ENCODE measurements at places on chromosomes 1 and 21.

DNA sequence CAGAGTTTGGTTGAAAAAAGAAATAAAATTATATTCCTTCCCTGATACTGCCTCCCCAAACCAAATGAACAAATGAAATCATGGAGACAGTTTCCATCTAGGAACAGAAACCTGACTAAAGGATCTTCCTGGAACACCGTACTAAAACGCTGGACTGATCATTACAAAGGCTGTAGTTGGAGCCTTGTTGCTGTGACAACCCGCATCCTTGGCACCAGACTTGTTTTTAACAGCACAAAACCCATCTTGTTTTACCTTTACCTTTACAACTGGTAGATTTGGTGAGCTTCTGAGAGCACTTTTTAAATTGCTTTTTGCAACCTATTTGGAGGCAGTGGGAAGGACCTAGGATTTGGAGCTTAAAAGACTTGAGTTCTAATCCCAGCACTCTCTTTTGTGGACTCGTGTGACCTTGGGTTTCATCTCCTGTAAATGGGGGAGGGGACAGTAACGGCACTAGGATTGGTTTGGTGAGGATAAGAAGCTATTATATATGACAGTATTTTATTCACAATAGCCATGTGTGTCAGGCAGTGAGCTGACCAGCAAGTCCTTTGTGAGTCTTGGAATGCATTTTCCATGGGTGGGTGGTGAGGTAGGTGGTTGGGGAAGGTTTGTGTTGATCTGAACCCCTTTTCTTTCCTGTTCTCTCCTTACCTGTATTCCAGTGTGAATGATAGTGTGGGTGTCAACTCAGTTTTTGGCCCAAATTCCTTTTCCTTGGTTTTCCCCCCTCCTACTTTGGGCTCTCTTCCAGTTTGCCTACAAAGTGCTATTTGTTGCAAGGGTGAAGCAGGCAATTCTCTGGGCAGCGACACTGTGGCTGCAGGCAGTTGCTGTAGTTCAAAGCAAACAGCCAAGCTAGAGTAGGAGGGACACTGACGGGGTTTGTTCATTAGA lies 12.6 kb downstream of the LRRC8D start:
- no peak for DNase-seq

DNA sequence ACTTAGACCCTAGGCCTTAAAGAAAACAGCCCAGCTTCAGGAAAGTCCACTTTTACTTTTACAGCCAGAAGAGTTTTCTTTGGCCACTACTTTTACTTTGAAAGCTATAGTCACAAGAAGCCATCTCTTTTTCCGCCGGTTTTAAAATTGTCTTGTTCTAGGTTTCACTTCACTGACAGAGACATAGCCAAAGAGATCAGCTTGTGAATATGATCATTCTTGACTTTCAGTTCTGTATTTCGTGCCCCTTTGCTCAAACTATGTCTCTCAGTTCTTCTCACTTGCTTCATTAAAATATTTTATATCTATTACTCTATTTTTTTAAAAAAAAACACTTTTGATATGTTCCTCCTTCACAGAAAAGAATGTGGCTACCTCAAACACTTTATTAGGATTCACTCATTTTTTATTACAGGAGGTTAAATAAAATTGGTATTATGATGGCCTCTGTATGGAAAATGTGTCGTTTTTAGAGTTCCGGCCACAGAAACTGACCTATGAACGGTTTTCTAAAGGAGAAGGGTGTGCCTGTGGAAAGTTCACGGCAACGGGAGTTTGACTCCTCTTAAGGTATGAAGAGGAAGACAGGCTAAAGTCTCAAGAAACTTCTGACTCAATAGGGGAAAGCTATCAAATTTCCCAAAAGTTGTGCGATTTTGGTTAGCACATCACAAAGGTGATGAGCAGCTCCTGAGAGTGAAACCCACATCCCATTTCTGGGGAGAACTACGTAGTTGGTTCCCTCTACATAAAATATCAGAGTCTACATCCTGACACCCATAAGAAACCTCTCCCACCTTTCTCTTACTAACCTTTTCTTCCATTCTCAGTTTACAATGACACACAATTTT lies 1.2 kb downstream of the MCOLN2 start:
- peak; percentile 19 for DNase-seq

GRCh38 chr1:187641463-187641862 lies 812.7 kb downstream of the PLA2G4A start:
- DNase-seq = no peak

- DNase-seq = no peak
These were observed 276.4 kb upstream of the PRMT6 start for GRCh38 chr1:106780066-106780465.

- DNase-seq = no peak
These were observed 10.3 kb downstream of the LCE4A start for GRCh38 chr1:152718238-152718637.

DNA sequence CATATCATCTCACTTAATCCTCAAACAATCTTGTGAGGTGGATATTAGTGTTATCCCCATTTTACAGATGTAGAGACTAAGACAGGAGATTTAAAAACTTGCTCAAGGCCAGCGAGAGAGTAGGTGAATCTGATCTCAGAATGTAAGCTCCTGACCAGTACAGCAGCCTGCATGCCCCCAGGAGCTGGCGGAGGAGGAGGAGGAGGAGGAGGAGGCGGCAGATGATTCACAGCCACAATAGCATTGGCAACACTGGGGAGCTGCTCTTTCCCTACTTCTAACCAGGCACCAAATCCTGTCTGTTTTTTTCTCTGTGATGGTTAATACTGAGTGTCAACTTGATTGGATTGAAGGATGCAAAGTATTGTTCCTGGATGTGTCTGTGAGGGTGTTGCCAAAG lies 243.2 kb downstream of the ATG4C start:
- DNase-seq = no peak

- no peak for DNase-seq
These were observed 2.3 kb upstream of the CHI3L1 start for GRCh38 chr1:203188686-203189232.

- no peak for DNase-seq
These were observed 8.3 kb downstream of the TNR start for GRCh38 chr1:175735144-175735543.

GRCh38 chr1:28196330-28196729 lies 19.8 kb upstream of the PTAFR start:
- no peak for DNase-seq

DNA sequence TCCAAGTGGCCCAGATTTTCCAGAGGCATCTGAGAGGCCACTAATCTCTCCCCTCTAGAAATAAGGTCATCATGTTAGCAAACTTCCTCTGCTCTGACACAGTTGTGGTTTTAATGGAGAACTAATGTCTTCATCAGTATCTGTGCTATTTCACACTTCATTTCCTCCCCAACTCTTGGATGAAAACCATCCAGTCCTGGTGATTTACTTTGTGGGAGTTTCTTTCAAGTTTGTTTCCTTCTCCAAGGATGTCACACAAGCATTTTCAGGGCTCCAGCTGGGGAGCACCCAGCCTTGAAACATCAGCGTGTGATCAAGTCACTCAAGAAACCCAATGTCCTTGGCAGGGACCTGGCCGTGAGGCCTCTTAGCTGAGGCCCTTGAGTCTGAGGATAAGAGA lies 38.8 kb downstream of the TBX15 start:
- no peak for DNase-seq

DNA sequence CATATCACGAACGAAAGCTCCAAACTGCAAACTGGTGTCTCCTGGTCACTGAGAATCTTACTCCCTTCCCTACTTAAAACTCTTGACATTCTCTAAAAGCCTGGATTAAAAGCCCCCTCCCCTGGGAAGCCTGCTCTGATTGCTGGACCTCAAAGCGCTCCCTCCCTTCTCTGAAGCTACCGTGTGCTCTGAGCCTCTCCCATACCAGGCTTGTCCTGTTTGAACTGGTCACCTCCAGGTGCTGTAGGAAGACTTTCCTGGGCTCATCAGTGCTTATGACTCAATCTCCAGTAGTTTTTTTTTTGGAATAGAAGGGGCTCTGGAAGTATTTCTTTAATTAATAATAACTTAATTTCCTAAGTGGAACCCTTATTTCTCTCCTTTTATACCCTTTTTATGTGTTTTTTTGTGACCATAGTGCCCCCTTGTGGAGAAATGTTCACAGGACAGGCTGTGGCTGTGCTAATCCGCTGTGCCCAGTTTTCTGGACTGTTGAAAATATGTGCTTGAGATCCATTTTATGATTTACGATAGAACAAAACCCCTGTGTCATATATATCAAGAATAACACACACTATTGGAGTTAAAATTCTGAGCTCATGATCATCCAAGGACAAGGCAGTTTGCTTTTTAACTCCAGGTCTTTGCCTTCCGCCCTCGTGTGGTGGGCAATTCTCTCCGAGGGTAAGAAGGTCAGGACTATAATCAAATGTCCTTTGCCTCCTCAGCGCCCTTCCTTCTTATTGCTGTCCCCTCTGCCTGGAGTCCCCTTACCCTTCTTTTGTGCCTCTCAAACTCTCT lies 16.9 kb downstream of the MTARC1 start:
- DNase-seq = peak; percentile 15

GRCh38 chr1:109931189-109931731 lies 20.6 kb downstream of the CSF1 start:
- no peak for DNase-seq

DNA sequence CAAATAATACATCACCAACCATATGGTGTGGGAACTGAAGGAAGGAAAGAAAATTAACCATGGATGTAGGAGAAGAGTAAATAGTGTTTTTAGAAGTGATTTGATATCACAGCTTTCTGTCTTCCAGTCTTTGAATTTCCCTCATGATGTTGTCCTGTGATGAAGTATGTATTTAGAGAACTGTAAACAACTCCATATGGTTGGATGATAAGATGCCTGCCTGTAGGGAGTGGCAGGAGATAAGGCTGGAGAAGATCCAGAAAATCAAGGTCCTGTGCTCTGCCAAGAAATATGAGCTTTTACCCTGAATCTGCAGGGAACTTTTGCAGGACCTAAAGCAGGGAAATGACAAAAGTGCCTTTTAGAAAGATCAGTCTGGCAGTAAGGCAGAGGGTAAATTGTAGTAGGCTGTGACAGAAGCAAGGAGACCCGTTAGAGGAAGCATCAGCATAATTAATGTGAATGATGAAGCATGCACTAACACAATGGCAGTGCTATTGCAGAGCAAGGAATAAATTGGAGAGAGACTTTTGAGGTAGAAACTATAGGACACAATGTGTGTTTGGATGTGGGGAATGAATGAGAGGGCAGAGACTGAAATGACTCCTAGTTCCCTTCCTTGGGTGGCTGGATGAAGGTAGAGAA lies 21.9 kb downstream of the CEPT1 start:
- no peak for DNase-seq

DNA sequence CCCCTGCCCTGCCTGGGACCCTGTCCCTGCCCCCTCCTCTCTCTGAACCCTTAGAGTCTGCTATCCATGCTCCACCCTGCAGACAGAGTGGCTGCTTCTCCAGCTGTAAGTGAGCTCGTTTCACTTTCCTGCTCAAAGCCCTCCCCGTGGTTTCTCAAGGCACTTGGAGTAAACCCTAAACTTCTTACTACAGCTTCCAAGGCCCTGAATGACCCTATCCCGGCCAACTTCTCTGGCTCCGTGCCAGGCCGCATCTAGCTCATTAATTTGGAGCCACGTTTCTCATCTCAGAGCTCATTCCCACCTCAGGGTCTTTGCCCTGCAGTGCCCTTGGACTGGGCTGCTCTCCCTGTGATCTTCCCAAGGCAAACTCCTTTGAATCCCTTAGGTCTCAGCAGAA lies 235.1 kb upstream of the RUNX1 start:
- no peak for DNase-seq

GRCh38 chr1:199168888-199169585 lies 530.2 kb downstream of the PTPRC start:
- no peak for DNase-seq

- DNase-seq = no peak
These were observed 204.2 kb upstream of the CAMK1G start for GRCh38 chr1:209379280-209379679.

DNA sequence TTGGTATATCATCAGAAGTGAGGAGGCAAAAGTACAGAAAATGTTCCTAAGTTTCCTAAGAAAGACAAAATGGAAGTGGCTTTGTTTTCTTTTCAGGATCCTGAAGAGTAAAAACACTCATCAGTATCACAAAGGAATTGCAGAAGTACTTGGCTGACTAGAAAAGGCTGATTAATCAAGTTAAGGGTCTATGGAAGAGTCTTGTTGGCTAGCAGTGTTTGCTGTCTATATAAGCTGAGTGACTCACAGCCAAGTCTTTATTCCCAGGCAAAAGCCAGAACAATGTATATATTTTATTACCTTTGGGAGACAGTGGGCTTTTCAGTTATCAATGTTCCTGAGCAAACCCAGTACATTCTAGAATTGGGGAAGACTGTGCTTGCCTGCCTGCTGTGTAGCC lies 777.0 kb downstream of the PLA2G4A start:
- no peak for DNase-seq

DNA sequence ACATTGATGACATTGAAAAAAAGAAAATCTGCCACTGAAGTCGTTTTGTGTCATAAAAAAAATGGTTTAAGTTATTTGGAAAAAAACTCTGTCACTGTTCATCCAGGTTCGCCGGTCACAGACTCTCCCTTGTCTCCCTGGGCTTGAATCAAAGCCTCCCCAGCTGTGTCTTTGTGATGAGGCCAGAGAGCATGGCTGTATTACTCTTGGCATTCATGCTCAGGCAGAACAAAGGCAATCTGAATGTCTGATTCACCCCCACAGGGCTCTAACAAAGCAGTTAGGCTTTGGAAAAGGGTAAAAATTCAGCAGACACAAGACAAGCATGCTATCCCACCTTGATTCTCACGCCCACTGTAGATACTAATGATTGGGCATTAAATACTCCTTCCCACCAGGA lies 304.3 kb upstream of the PLD5 start:
- DNase-seq = no peak

DNA sequence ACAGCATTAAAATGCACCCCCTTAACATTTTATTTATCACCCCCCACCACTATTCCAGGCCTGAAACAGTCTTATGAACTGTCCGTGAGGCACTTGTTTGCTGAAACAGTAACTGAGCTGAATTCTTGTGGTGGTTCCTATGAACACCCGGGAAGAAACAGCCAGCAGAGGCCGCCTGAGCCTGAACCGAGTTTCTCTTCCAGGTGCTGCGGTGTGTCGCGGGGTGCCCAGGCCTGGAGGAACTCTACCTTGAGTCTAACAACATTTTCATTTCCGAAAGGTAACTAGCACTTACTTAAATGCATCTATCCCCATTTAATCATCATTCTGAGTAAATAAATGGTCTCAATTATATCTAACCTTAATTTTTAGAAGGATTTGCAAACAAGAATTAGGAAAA lies 66.8 kb downstream of the TBCE start:
- no peak for DNase-seq

DNA sequence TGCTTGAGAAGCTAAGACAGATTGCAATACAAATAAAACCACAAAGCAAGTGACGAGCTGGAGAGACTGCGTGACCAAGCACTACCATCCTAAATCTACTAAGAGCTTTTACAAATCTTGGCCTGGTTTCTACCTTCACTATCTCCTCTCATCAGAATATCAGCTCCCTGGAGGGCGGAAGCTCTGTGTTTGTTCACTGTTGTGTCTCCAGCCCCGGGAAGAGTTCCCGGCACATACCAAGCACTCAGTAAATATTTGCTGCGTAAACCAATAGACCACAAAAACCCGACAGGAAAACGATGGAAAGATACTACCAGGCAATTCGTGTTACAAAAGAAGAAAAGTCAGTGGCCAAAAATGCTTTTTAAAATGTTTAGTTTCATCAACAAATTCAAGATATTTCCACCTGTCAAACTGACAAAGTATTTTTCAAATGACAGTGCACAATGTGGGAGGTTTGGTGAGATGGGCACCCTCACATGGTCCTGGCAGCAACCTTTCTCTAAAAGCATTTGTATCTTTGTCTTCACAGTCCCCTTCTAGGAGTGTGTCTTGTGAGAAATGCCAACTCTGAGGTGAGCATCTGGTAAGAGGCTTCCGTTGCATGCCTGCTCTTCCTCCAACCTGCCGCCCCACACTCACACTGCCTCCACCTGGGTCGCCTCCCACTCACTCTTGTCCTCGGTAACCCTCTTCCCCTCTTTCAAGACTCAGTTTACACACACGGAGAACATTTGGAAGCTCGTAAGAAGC lies 34.7 kb downstream of the SLC1A7 start:
- DNase-seq = no peak

Data from stimulated activated naive CD8-positive, alpha-beta T cell treated with anti-CD3 and anti-CD28 coated beads, Interleukin-15, Interleukin-2, amounts not matched to agents 100 U/mL and 50 U/mL, for 24 hours (primary cell).